ENCODE measurements at places on chromosomes 3 and 15.

- no peak for DNase-seq
Observed at GRCh38 chr15:61057376-61057775, 171.7 kb downstream of the RORA start.

GRCh38 chr3:116394365-116394764 lies 50.9 kb downstream of the LSAMP start:
- DNase-seq = no peak

DNA sequence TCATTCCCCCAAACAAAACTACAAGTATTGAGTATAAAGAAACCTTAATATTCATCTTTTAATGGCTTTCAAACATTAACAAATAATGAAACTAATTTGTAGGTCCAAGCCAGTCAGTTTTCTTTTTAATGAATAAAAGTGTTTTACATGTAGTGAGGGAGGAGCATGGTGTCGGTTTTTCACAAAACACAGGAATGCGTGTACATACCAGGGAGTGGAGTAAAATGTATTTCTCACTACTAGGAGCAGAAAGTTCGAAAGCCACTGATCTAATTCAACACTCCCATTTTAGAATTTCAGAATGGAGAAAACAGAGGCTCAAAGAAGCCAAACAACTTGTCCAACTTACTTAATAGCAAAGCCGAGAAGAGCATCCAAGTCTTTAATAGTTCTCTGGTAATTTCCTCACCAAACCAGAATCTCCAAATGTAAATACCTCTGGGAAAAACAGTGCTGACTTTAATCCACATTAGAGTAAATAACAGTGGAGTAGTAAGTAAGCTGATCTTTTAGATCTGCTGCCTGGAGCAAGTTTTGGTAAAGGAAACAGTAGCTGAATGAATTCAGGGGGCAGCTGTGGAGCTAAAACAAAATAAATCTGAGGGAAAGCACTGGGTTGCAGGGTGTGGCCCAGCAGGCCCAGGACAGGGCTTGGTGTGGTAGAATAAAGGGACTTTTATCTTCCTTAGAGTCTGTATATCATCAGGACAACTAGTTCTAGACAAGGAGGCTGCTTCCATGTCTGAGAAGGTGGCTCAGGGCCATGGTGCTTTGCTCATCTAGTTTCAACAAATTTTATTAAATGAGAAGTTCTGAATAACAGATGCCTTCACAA lies 7.9 kb downstream of the ANP32A start:
- no peak for DNase-seq

- peak; percentile 57 for DNase-seq
Observed at GRCh38 chr15:42137461-42138261, 18.8 kb downstream of the PLA2G4F start.

DNA sequence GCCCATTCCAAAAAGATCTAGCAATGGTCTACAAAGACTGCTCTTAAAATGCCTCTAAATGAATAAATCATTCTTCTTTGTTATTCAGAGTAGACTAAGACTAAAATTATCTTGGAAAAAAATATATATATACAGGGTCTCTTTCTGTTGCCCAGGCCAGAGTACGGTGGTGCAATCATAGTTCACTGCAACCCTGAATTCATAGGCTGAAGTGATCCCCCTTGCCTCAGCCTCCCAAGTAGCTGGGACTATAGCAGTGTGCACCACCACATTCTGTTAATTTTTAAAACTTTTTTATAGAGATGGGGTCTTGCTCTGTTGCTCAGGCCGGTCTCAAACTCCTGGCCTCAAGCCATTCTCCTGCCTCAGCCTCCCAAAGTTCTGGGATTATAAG lies 18.7 kb downstream of the WWTR1 start:
- no peak for DNase-seq

- DNase-seq = no peak
Observed at GRCh38 chr3:55615694-55616295, 128.7 kb upstream of the WNT5A start.

- DNase-seq = no peak
Observed at GRCh38 chr3:53834429-53835095, 11.7 kb downstream of the CHDH start.

- DNase-seq = no peak
Observed at GRCh38 chr3:37580237-37580636, 281.4 kb upstream of the CTDSPL start.

- peak; percentile 46 for DNase-seq
Observed at GRCh38 chr3:14275962-14276909, 97.6 kb downstream of the LSM3 start.

- DNase-seq = peak; percentile 95
Observed at GRCh38 chr15:69304182-69304545, 5.5 kb downstream of the PAQR5 start.
